Activated naive CD4-positive, alpha-beta T cell (primary cell): ENCODE measurements at places on chromosomes 6 and 20.

- DNase-seq = no peak
Measured at GRCh38 chr6:89186762-89187161, 30.4 kb downstream of the GABRR1 start.

- DNase-seq = no peak
Measured at GRCh38 chr6:170068496-170068895, 222.4 kb downstream of the DLL1 start.

DNA sequence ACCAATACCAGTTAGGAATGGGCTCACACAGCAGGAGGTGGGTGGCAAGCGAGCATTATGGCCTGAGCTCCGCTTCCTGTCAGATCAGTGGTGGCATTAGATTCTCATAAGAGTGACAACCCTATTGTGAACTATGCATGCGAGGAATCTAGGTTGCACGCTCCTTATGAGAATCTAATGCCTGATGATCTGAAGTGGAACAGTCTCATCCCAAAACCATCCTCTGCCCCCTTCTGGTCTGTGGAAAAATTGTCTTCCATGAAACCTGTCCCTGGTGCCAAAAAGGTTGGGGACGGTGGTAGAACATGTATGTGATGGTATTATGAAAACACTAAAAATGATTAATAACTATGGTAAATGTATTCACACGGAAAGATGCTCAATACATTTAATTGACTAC is 99.7 kb upstream of the HIVEP1 start:
- DNase-seq = no peak

DNA sequence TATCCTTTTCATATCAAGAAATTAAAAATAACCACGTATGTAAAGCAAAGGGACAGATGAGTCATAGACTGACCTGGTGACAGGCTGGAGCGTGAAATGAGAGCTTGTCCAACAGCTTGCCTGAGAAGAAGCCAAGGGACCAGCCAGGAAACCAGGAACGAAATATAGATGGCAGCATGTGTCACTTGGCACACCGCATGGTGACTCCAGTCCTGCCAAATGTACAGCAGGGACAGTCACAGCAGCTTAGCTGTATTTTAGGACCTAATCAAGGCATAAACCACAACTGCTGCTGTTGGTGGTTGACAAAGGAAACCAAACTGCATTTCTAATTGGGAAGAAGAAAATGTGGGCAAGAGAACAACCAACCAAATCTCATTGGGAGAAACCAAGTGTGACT is 755.0 kb downstream of the TFAP2A start:
- no peak for DNase-seq

GRCh38 chr6:3546121-3546520 is 89.3 kb upstream of the SLC22A23 start:
- DNase-seq = no peak

GRCh38 chr6:7214468-7214867 is 98.5 kb downstream of the SSR1 start:
- no peak for DNase-seq

- peak; percentile 82 for DNase-seq
Measured at GRCh38 chr20:25195014-25195961, at the start of gene ENTPD6. ENTPD6 (plus strand) TSS chr20:25195712; CDS start chr20:25206537, 10,825 bp downstream.

GRCh38 chr20:33606118-33606771 is 55.9 kb upstream of the C20orf144 start:
- DNase-seq = no peak

GRCh38 chr6:112592159-112592558 is 245.0 kb downstream of the RFPL4B start:
- no peak for DNase-seq

DNA sequence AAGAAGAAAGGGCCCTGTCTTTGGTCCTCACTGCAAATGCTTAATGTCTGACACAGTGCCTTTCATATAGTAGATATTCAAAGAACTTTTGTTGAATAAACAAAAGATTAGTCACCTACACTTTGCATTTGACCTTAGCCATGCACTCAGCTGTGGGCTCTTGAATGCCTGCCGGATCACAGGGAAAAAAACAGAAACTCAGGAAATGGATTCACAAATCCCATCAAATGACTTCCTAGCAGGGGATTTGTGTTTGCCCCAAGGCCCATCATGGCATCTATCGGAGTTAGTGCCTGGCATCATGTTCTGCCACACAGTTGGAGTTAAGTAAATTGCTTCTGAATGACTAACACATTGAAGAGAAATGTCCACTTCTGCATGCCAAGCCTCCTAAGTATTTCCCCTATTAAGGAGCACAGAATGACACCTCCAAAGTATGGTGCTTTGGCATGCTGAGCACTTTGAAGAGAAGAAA is 72.3 kb upstream of the DST start:
- DNase-seq = no peak

DNA sequence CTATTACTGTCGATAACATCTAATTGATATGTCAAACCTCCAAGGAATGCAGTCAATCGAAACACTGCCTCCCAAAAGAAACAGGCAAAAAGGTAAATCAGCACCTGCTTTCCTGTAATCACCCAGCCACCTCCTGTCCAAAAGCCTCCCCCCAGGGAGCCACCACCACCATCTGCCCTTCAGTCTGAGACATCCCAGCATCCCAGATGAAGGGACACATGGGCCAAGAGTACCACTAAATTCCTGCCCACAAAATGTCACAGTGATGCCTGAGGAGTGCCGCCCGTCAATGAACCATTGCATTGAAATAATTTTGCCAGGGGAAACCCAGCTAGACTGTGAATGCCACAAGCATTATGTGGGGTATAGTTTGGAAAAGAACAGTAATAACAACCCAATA is 401.7 kb downstream of the ZFAND3 start:
- DNase-seq = no peak

- DNase-seq = no peak
Measured at GRCh38 chr6:257774-258173, 34.5 kb upstream of the DUSP22 start.

DNA sequence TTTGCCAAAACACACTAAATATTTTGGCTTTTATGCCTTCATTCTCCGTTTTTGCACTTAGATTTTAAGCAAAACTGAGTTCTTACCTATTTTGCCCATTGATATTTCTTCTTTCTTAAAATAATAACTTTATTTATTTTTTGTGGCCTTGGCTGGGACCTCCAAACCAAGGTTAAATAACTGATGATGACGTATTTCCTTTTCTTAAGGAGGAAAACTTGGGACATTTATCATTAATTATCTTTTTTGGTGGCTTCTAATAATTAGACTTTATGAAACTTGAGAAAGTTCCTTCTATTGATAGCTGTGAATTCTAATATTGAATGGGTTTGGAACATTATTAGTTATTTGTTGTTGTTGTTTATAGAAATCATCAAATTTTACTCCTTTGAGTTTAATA is 154.5 kb downstream of the ADGB start:
- no peak for DNase-seq

- no peak for DNase-seq
Measured at GRCh38 chr6:71529769-71530168, 241.2 kb downstream of the OGFRL1 start.

DNA sequence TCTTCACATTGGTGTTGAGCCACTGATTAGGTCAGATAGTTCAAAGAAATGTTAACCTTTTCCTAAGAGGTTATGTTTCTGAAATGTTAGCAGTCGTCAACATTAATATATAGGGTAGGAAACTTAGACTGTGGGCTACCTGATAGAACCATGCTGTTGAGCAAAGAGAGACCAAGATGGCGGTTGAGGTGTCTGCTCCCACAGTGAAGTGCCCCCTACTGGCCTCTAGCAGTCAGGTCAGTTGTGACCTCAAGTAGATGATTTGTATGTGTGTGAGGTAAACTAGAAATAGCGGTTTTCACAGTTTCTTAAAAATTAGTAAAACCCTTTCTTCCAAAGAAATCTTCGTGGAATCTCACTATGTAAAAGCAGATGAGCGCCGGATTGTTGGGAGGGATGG is 40.3 kb downstream of the MTHFD1L start:
- no peak for DNase-seq

DNA sequence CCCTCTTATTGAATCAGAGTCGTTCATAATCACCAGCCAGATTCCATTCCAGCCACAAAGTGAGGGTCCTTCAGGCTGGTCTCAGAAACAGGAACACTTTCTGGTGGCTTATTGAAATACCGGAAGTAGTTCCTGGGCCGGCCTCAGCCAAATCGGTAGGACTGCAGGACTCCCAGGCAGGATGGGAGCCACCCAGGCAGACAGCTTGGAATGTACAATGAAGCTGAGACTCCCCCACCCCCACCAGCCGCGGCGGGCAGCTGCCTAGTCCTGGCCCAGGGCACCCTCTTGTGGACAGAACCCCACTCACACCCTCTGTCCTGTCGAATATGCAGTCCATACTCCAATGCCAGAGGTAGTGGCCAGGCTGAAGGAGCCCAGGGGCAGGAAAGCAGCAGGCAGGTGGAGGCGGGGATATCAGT is 43.8 kb downstream of the MDFI start:
- DNase-seq = peak; percentile 35

GRCh38 chr20:11935212-11936154 is 17.8 kb downstream of the BTBD3 start:
- no peak for DNase-seq

DNA sequence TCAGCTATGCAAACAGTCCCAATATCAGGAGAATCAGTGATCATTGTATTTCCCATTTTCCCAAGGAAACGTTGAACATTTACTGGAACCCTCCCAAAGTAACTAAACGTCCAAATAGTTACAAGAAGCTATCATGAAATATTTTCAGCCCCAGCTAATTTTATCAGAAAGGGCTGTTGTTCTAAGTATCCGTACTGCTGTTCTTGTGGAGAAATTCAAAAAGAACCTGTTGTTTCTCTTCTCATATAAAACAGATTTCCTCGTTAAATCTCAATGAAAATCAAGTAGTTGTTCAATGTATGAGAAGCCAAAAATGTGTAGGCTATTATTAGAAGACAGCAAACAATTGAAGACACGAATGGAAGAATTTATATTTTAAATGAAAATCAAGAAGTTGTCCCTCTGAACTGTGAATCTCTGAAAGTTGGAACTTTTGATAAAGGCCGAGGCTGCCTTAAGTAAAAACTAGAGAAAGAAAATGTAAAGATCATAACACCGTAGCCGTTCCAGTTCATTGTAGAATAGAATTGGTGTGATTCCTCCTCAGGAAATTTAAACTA is 107.7 kb downstream of the HFE start:
- DNase-seq = no peak

- no peak for DNase-seq
Measured at GRCh38 chr6:165804331-165805066, 141.5 kb upstream of the PDE10A start.

GRCh38 chr20:18265441-18265840 is 22.9 kb upstream of the ZNF133 start:
- no peak for DNase-seq

DNA sequence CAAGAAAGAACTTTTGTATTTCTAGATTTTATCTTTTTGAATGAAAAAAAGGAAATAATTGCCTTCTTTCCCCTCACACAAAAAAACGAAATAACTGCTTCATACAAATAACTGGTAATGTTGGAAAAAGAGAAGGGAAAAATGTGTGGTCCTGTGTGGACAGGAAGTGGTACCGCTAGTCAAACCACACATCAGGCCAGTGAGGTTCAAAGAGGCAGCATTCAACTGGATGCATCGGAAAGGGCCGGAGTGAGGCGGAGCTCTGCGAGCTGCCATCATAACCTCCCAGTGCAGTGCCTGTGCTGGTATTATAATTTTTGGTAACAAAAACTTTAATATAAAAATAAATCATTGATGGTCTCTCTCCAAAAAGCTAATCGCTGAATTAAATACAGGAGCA is 111.2 kb downstream of the IRF4 start:
- no peak for DNase-seq

- no peak for DNase-seq
Measured at GRCh38 chr6:43606019-43606418, 23.0 kb downstream of the GTPBP2 start.

DNA sequence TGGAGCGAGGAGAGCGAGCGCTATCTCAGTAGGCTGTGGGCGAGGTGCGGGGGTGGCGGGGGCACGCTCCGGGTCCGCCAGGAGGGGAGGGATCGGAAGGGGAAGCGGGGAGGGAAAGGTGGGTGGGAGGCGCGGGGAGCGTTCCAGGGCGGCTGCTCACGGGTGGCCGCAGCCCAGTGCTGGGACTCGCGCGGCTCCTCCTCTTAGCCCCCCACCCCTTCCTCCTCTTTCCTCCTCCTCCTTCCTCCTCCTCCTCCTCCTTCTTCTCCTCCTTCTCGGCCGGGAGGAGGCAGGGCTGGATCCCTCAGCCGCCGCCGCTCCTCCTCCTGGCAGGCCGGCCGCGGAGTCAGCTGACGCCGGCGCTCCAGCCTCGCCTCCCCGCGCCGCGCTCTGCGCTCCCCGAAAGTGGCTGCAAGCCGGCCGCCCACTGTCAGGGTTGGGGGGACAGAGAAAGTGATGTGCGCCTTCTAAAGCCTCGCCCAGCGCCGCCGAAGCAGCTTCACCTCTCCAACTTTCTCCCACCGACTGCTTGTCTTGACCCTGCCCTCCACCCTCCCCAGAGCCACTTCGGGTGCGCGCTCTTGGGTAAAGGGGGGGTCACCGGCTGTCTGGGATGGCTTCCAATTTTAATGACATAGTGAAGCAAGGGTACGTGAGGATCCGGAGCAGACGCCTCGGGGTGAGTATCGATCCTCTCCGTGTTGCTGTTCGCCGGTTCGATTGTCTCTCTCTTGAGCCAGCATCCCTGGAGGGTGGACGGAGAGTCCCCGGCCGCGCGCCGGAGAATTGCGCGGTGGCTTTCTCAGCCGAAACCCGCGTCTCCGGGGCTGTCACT is at the start of gene DOK5:
Gene DOK5, plus strand, starts transcription at position 260 of the 835 bp plus-strand sequence. Its CDS starts 354 bp downstream, at position 614.
- DNase-seq = no peak

DNA sequence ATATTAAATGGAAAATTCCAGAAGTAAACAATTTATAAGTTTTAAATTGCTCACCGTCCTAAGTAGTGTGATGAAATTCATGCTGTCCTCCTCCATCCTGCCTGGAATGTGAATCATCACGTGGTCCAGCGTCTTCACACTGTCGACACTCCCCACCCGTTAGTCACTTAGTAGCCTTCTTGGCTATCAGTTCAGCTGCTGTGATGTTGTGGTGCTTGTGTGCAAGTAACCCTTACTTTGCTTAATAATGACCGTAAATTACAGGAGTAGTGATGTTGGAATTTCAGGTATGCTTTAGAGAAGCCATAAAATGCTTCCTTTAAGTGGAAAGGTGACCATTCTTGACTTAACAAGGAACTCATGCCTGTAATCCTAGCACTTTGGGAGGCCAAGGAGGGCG is 25.2 kb downstream of the RIOK1 start:
- DNase-seq = no peak

DNA sequence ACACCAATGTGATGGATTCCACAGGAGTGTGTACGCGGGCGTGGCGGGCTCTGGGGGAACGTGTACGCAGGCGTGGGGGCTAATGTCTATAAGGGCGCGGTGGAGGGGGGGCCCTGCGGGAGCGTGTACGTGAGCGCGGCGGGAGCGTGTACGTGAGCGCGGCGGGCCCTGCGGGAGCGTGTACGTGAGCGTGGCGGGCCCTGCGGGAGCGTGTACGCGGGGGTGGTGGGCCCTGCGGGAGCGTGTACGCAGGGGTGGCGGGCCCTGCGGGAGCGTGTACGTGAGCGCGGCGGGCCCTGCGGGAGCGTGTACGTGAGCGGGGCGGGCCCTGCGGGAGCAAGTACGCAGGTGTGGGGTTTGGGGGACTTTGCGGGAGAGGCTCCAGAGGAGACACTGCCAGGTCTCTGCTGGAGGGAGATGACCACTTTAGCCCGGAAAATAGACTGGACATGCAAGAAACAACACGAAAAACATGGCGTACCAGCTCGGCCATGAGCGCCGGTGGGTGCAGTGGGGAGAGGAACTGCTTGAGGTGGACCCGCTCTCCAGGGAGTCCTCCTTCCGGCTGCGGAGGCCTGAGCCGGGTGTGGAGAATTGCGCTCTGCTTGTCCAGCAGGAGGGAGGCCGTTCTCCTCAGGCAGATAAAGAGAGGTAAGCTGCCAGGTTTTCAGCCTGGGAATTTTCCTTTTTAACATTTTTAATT is 27.8 kb upstream of the SMOC2 start:
- no peak for DNase-seq

- no peak for DNase-seq
Measured at GRCh38 chr20:8849990-8850389, 218.9 kb upstream of the PLCB4 start.
